ENCODE measurements at places on chromosomes 5 and 9.

DNA sequence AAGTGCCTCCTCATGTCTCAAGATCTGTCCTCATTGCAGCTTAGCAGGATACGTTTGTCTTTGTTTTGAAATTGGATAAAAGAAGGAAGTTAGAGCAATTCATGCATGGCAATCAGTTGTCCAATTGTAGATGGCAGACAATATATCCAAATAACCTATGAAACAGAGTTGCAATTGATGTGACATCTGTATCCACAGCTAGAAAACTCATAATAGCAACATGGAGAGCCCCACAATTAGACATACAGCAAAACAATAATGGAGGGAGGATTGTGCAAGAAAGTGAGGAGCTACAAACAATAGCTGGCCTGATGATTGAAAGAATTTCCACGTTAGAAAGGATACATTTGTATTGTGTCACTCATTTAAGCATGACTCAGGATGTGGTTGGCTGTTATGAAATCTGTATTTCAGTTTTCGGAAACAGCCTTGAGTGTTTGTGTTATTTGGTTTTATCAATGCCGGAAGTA is 132.0 kb downstream of the FAM174A start:
- DNase-seq: no peak

GRCh38 chr9:123343443-123344191 is 12.4 kb upstream of the CRB2 start:
- DNase-seq: no peak

DNA sequence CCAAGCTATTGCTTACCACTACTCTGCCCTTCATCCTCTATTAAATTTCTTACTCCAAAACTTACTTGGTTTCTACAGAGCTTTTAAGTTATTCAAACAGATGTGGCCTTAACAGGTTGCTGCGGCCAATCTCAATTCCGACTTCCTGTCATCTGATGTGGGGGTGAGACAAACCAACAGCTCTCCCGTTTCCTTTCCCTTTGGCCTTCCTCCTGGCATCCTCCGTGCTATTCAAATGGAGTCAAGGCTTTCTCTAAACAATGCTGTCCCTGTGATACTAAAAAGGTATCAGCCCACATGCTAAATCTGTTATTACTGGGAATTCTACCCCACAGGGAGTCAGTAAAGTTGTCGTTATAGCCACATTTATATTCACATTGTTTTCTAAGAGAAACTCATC is 11.8 kb downstream of the RBM18 start:
- DNase-seq: no peak

DNA sequence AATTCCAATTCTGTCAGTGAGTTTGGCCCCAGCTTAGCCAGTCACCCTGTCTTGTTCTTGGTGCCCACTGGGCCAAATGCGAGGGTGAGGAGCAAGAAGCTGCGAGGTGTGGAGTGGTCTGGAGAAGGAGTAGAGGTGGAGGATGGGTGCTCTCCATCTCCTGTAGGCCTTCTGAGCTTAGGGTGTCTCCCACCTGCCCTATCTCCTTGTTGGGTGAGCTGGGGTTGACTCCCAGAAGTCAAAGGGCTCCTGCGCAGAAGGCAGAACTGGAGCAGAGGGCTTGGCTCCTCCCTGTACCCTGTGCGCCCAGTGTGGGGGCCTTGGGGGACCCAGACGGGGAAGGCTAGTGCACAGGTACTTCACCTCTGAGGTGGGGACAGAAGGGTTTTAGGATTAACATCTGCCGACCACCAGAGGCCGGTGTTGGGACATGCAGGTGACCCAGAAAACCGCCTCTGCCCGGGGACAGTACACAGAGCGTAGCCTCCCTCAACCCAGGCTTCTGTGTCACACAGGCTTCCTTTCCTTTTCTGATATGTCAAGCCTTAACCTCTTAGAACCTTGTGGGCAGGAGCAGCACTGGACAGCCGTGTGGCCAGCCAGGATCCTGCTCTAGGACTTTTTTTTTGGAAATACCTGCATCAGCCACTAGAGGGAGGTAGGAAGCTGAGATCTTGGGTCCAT is 16.9 kb downstream of the IL5 start:
- DNase-seq: no peak

DNA sequence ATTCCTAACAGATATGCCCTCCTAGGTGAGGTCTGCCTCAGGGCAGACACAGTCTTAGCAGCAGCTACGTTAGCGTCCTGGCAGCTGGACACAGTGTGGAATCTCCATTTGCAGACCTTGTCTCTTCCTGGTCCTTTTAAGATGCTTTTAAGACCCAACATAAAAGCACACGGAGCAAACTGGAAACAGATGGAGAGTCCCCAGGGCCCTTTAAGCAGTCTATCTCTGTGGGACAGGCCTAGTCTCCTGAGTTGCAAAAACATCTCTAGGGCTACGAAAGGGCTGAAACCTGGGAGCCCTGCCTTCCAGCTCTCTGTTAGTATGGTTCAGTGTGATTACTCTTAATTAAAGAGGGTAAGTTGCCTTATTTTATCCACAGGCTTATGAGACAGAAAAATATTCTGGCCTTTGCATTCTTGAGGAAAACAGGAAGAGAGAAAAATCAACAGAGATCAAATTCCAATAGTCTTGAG is 66.0 kb upstream of the GNA14 start:
- DNase-seq: no peak

DNA sequence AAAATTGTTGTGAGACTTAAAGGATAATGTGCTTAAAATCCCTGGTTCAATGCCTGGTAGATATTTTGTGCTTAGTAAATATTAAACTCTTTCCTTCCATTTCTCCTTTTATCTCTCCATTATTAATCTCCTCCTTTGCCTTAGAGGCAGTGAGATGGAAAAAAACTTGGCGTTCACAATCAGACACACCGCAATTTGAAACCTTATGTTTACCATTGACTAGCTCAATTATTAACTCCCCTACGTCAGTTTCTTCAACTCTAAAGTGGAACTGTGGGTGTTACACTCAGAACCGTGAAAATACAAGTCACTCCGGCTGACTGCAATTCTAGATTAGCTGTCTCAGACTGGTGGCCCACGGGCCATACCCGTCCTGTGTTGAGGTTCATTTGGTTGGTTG is 327.2 kb downstream of the DEPDC1B start:
- no peak for DNase-seq

- DNase-seq: no peak
These were observed 8.5 kb upstream of the EGFLAM start for GRCh38 chr5:38249812-38250211.

DNA sequence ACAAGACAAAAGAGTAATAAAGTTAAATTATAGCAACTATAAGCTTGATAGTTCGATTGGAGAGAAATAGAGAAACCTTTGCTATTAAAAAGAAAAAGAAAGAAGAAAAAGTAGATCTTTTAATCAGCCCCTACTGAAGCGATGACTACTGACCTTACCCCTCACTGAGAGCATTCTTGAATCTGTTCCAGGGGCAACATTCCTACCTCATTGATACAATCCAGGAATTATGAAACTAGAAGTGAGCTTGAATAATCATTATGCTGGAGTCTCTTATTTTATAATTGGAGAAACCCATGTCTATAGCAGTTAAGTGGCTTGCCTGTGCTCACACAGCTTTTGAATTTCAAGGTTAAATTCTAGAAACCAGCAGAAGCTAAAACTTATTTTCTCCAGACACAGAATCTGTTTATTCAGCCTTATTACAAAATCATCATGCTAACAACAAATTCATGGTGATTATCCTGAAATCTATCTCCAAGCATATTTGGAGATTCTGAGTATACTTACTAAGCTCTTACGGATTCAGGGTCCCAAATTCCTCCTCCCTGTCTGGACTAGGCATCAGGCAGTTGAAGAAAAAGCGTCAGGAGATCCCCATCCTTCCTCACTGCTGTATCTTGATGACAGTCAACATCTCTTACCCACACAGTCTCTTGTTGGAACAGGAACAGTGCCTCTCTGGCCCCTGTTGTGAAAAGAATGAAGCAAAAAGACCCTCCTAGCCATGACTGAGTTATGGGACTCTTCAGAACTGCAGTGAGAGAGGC is 547.6 kb upstream of the WWC1 start:
- no peak for DNase-seq

DNA sequence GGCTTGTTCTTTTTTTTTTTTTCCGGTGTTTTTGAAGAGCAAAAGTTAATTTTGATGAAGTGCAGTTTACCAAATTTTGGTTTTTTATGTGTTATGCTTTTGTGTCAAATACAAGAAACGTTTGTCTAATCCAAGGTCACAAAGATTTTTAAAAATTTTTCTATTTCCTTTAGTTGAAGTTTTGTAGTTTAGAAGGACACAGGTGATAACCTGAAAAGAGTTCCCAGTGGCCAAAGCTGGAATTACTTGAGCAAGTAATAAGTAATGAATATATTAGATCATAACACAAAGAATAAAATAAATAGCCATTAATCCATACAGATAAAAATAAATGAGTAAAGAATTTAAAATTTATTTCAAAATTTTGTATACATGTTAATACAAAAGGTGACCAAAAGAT is 71.5 kb downstream of the FCHO2 start:
- no peak for DNase-seq

- DNase-seq: no peak
These were observed 183.1 kb downstream of the TRIO start for GRCh38 chr5:14326035-14326903.

DNA sequence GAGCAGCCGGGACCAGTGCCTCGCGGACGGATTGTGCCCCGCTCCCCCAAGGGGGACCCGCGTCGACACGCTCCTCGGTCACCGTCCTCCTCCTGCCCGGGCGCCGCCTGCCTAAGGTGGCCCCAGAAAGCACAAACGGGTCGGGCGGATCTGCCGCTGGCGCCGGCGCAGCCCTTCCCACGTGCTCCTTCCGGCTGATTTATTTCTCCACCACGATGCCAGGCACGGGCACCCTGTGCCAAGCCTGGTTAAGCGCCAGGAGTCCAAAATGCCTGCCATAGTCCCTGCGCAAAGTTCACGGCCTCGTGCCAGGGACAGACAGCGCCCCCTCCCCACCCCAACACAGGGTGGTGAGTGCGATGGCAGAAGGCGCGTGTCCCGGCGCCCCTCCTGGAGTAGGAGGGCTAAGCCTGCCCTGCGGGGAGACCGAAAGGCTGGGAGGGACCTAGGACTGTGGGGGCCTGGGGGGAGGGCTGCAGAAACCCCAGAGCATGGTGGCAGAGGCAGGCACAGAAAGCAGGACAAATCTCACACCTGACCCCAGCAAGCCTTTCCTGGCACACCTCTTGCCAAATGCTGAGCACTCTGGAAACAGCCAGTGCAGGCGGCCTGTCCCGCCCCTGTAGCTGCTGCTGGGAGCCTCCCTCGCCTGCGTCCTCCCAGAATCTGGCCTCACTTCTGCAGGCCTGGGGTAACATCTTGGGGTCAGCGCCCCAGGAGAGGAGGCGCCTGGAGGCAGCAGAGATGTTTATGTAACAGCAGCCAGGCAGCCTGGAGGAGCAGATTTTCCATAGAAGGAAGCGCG is 1.1 kb upstream of the NOTCH1 start:
- DNase-seq: peak; percentile 82

DNA sequence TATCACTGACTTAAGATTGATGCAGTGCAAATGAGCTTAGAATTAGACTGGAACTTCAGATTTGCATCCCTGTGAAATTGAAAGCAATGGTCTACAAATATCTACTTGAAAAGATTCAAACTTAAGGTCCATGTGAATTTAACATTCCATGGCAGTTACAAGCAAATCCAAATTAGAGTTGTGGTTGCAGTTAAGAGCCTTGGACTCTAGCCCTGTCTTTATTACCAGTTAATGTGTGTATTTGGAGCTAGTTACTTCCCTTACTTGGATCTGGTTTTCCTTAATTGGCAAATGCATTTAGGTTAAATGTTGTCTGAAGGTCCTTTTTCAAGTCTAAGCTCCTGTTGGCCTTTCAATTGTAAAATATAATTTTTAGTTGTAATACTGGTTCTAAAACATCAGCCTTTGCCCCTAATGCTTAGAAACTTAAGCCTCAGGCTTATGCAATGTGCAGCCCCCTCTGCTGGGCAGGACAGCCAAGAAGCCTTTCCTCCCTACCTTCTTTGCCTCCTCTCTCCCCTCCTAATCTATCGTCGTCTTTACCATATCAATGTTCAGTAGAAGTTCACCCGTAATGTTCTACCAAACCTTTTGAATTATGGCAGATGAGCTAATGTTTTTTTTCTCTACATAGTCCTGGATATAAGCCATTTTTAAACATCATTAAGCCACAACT is 59.5 kb downstream of the ERMP1 start:
- DNase-seq: no peak

DNA sequence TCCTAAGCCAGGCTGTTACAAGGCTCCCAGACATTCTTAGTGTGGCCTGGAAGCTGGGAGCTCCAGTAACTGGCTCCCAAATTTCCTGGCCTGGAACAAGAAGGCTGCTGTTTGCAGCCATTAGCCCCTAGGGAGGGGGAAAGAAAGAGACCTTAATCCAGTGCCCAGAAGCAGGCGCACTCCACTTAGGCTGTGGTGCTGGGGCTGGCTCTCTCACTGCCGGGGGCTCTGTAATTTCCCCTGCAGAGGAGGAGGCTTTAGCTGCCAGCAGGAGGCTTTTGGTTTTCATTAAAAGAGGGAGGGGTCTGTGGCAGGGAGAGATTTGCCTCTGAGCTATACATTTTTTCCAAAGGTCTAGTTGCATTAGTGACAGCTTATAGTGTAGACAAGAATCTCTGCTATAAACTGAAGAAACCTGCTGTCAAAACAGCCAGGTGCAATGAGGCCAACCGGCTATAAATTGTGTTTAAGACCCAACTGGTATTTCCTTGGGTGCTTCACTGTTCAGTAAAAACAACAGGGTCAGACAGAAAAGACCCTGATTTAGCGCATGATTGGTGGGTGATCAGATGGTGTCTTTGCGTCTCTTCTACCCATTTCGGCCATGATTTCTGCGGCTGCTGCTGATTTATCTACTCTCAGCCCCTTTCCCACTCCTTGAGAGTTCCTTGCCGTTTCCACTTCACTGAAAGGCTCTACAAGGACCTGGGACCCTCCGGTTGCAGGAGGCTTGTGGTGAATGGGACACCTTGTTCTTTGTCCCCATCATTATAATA is 254.6 kb downstream of the AOPEP start:
- DNase-seq: no peak

DNA sequence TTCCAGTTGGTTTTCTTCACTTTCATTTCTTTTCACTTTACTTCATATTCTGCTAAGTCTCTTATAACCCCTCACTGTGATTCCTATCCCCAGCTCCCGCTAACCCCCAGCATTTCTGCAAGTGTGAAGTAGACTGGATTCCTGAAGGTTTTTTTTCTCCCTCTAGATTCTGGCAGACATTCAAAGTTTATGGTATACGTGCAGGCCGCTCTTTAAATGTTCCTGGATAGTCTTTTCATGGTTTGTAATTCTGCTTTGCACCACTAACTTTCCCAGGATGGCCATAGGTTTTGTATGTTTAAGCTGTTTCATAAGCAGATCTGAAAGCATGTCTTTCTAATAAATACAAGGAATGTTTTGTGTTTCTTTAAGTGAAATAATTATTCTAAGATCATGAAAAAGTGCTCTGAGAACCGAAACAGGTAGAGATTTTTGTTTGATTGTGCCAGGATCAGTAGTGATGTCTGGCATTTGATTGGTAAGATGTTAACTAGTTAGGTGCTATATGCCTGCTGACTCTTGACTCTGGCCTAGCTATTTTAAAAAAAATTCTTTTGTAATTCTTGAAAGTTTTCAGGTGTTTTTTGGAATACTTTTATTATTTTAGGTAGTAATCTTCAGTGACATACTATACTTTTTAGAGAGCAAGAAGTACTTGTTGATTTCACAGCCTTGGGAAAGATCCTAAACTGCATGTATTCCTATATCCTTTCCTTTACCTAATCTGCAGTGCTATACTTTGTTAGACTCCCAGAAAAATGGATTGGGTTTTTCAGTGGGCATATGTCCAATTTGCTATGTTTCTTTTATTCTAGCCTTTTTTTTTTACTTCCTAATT is 29.7 kb downstream of the CNOT6 start:
- no peak for DNase-seq

- no peak for DNase-seq
These were observed 667.2 kb downstream of the BRINP1 start for GRCh38 chr9:118701985-118702384.

- no peak for DNase-seq
These were observed 98.0 kb downstream of the SLC25A46 start for GRCh38 chr5:110836851-110837250.

All from C1 segment of cervical spinal cord (tissue), 14 donors.